Astrocyte of the cerebellum (primary cell): ENCODE measurements at places on chromosomes 1 and 21.

DNA sequence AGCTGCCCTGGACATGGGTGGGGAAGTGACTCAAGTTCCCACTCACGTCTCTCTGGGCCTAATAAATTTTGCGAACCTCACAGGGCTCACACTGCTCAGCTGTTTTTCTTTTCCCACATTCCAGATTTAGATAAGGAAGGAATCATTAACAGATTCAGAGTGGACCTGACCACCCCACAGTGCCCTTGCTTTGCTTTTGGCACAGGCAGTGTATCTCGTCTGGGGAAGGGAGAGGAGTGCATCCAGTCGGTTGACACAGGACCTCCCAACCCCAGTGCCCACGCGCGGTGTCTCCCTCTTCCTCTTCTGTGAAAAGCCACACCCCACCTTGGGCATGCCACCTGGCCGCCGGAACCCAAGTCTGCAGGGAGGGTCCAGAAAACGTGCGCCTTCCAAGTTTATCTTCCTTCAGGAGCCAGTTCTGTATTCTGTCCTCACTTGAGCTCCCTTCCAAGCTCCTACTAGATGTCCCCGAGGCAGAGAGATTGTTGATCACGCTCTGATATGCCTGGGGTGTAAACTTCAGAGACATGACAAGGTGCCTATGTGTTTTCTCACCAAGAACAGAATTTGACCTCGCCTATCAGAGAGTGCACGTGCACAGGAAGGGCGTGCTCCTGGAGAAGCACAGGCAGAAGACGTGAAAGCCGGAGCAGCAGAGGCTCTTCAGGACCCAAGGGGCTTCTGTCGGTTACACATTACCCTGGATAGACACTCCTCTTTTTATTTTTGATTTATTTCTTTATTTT, 9.5 kb upstream of the SLC2A5 start:
- DNase-seq: no peak

DNA sequence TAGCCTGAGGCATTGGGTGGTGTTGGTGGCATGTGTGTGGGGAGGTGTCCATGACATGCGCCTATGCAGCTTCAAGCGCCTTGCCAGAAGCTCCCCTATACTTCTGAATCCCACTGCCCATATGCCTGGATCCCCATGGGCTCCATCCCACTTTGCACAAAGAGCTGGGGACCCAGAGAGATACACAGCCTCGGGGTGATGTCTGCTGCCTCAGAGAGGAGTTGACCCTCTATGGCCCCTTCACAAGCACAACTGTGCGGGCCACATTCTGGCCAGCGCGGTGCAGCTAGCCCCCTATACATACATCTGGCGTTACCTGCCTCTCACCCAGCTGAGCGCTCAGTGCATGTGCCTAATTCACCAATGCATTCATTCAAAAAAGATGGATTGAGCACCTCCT, 9.6 kb upstream of the PTPRF start:
- DNase-seq: no peak

DNA sequence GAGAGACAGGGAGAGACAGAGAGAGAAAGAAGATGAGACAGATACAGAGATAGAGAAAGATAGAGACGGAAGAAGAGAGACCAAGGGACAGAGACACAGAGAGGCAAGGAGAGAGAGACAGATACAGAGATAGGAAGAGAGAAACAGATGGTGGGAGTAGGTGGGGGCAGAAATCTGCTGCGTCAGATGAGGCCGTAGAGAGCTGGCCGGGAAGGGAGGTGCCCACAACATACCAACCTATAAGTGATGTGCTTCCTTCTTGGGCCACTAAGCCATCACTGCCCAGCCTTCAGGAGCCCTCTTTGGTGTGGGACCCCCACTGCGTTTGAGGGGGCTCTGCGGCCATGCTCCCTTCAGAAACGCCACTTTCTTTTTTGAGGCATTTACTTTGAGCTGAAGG, 307.6 kb upstream of the VAMP3 start:
- DNase-seq: no peak

- no peak for DNase-seq
Observed at GRCh38 chr21:42125571-42126544, 54.7 kb downstream of the UMODL1 start.

DNA sequence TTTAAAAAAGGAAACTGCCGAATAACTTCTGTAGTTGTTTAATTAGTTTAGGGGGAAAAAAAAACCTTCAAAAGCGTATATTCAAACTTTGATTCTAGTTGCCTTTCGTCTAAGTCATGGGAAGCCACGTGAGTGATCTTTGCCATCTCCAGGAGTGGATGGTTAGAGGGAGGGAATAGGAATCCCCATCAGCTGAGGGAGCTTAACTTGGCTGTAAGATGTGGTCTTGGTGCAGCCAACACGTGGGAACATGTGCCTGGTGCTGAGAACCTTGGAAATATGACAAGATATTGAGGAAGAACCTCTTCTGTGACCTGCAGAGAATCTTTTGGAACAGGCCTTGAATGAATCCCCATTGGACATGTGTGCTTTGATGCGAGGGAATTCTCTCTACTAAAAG, 1.7 kb downstream of the BACE2 start:
- no peak for DNase-seq

- DNase-seq: no peak
Observed at GRCh38 chr1:220367833-220368232, 95.6 kb upstream of the RAB3GAP2 start.

DNA sequence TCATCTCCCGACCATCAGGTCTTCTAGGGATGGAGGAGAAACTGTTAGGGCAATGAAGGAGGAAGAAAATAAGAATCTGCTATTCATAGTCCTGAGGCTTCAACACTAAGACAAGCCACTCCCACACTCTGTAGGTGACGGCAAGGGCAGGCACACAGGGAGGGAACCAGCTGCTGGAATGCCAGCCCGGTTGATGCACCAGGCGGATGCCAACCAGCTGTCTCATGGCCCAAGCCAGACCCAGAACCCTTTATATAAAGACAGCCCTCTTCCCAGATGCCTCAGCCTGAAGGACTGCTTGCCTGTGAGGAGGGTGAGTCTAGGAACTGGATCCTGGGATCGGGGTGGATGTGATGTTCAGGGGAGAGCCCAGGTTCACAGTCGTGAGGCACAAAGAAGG, at the start of gene KPRP:
Gene KPRP, plus strand, starts transcription at position 279 of the 400 bp plus-strand sequence. CDS start 1,564 bp downstream, outside the sequence.
- DNase-seq: no peak

DNA sequence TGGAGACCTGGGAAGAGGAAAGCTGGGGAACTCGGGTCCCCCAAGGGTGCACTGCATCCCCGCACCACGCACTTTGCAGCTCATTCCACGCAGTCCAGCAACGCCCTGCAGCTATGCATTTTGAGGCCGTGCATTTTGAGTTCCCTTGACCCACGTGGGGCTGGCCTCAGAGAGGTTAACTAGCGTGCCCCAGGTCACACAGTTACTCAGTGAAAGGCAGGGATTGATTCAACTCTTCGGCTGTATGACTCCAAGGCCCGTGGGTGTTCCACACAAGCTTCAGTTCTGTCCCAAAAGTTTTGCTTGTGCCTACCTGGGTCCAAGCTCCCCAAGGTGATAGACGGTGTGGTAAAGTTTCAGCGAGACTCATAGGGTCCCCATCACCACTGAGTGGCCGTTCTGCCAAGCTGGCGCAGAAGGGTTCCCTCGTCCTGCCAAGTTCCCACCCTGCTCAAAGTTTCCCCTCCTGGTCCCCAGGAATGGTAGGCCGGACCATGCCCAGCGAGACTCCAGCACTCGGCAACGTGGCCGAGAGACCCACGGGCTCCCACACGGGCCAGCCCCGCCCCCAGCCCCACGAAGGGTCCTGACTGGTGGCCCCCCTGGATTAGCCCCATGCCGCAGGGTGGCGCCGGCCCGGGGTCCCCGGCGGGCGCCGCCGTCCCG, 611 bp downstream of the HSPG2 start:
- DNase-seq: no peak

DNA sequence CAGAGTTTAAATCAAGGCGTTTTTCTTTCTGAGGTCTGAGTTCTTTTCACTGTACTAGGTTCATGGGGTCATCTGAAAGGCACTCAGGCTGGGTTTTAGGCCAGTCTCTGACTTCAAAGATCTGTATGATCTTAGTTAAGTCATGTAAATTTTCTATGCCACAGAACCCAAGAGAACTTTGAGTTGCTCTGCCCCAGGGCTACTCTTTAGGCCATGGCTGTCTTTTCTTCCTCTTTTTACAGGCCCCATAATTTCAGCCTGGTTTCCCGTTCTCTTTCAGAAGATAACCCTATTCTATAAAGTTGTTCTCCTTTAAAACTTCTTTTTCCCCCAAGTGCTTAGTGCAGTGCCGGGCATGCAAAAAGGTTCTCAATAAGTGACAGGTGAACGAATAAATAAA, 26.1 kb downstream of the METTL13 start:
- no peak for DNase-seq

DNA sequence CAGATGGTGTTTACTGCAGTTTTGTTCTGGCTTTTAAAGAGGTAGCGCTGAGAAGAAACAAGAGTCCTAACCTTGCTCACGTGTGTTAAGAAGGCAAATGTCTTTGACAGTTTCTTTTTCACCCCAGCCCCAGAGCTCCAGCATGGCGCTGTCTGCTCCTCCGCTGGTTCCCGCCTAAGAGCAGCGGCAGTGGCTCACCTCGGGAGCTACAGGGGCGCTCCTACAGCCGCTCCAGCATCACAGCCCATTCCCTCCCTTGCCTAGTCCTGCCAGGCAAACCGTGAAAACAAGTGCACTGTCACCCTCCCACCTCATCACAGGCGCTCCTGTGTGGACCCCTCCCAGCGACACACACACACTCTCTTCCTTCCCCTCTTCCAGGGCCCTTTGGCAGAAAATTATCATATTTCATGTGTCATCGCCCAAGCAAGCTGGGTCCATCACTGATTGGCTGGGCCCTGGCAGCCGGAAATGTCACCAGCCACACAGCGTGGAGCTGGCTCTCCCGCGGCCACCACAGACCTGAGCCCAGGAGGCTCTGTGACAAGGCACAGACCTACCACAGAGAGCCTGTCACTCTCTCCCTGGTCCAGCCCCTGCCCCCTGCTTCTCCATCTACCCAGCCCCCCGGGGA, 1.2 kb upstream of the HIVEP3 start:
- no peak for DNase-seq

DNA sequence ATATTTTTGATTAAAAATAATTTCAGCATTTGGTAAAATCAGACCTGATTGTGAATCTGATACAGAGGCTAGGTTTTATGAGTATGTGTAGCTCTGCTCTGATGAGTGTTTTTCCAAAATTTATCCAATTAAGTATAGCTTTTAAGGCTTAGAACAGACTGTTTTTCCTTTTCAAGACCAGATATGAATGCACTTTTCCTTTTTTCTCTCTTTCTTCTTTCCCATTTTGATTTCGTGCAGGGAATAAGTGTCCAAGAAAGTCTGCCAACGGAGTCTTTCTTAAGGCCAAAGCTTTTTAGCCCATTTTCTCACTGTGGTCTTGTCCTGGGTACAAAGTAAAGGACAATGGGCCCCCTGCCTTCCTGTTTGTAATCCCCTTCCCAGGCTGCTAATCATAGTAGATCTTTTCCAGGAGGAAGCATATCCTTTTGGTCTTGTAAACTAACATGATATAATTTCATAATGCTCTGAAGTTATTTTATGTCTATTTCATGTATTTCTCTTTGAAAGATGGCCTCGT, 2.9 kb downstream of the KIF1B start:
- no peak for DNase-seq

- DNase-seq: no peak
Observed at GRCh38 chr1:14246471-14246870, 352.0 kb upstream of the KAZN start.

GRCh38 chr1:165508291-165508690, 35.5 kb upstream of the LRRC52 start:
- DNase-seq: no peak

DNA sequence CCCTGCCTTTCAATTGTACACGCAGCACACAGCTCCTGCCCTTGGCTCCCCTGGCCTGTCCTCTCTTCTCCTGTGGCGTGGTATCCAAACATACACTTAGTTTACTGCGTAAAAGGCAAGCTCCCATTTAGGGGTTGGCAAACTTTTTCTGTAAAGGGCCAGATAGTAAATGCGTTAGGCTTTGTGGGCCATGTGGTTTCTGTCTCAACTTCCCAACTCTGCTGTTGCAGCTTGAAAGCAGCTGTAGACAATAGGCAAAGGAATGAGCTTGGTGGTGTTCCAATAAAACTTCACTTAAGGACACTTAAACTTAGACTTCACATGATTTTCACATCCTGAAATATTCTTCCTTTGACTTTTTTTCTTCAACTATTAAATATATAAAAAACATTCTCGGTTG, 63.3 kb downstream of the RHOU start:
- DNase-seq: no peak

DNA sequence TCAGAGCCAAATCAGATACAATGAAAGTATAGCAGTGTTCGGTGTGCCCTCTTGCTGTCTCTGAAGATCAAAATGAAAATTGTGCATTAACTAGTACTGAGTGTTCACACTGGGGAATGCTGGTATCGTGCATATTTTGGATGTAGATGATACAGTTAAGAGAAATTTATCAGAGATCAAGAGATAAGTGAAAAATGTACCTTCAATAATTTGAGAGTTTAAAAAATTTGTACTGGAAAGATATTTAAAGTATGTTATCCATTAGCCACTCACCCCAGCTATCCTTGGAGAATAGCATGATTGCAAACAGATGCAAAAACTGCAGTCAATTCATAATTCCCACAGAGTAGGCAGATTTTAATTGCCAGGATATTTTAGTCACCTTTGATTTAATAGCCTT, 56.4 kb downstream of the GREM2 start:
- DNase-seq: no peak

DNA sequence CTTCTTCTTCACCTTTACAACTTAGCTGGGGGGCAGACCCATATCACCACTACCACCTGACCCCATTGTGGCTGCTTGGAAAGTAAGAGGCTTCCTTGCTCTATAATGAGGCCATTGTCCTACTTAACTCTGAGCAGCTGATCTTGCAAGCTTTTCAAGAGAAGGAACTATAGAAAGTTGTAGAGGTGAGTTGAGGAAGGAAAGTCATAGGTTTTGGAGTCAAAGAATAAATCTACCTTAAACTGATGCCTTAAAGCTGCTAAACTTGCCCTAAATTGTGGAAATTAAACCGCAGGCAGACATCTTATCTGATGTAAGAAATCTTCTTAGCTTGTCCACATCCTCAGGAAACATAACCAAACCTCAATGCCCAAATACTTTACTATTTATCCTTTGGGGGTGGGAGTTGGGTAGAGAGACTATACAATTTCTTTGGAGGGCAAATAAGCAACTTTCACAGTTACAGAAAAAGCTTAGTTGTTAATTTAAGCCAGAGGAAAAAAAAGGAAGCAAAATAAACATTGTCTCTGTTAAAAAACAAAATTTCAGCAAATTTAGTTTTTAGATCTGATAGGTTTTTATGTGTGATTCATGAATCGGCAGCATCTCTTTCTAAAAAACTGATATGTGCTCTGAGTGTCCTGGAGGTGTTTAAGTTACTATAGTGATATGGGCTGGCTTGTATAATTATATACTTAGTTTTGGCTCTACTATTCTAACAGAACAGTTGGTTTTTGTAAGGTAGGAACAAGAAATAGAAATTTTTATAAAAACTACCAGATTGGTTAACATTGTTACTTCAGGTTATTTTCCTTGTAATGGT, 4.7 kb downstream of the IL23R start:
- no peak for DNase-seq

DNA sequence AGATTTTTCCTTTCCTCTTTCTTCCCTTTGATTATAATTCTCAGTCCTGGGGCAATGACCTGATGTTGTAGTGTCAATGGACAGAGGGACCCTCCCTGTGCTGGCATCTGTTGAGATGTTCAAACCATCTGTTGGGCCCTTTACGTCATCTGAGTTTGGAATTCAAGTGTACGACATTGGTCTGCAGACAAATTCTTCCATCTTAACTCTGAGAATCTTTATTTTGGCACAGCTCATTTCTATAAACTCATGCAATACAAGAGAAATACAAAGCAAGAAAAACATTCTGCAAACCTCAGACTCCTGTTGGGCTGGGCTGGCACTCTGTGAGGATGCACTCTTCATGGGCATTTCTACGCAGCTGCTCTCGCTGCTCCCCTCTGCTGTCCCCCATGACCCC, 54.2 kb downstream of the IFI44 start:
- no peak for DNase-seq

GRCh38 chr1:97128426-97128825, 406.8 kb downstream of the PTBP2 start:
- no peak for DNase-seq
